ENCODE measurements at places on chromosomes 13 and 19.

GRCh38 chr19:19502808-19503602 is 12.3 kb downstream of the TSSK6 start:
- DNase-seq: no peak

DNA sequence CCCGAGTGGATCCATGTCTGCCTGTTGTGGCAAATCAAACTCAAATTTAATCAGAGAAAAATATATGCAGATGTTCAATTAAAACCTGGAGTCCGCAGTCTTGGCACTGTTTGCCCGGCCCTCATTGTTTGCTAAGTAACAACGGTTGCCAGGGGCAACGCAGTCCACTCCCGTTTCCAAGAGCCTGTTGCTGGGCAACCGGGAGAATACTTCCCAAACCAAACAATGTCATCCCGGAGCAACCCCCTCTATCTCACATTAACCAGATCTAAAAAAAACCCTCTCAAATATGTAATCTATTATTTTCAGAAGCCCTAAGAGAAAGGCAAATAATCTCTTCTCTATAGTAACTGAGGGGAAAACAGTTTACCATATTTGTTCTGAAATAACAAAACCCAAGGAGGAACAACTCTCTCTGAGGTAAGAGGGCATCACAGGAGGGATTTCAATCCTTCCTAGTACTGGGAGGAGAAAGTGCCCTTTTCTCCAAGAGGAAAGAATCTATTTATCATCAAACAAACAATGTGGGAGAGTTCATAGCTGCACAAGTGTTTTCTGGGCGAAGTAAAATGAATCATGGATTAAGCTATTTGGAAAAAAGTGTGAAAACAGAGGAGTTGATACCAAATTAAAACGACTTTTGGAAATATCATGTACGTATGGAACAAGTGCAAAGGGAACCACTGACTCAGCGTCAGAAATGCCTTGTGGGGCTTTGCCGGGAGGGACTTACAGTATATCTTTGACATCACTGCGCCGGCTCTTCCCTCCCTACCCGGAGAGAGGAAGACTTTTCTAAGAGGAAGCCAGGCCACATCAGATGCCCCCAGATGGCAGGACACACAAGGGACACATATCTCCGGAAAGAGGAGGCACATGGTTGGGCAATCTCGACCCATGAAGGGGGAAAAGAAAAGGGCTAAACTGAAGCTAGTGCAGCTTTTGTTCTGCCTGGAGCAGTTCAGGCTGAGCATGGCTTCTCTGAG is 43.3 kb downstream of the RFX2 start:
- DNase-seq: no peak

DNA sequence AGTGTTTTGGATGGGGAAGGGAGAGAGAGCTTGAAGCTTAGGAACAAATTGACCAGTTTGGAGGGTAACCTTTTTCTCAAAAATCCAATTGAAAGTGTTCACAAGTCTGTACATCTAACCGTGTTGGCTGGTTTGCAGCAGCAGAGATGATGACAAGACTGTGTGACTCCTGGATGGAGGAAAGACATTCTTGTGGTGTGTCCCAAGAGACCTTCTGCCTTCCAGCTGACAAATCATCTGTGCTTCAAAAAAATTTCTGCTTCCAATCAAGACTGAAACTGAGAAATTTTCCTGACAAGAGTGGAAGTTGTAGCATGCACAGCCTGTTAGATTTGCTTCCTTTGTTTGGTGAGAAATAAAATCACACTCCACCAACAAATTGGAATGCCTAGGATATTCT is 56.2 kb downstream of the LACC1 start:
- DNase-seq: no peak

DNA sequence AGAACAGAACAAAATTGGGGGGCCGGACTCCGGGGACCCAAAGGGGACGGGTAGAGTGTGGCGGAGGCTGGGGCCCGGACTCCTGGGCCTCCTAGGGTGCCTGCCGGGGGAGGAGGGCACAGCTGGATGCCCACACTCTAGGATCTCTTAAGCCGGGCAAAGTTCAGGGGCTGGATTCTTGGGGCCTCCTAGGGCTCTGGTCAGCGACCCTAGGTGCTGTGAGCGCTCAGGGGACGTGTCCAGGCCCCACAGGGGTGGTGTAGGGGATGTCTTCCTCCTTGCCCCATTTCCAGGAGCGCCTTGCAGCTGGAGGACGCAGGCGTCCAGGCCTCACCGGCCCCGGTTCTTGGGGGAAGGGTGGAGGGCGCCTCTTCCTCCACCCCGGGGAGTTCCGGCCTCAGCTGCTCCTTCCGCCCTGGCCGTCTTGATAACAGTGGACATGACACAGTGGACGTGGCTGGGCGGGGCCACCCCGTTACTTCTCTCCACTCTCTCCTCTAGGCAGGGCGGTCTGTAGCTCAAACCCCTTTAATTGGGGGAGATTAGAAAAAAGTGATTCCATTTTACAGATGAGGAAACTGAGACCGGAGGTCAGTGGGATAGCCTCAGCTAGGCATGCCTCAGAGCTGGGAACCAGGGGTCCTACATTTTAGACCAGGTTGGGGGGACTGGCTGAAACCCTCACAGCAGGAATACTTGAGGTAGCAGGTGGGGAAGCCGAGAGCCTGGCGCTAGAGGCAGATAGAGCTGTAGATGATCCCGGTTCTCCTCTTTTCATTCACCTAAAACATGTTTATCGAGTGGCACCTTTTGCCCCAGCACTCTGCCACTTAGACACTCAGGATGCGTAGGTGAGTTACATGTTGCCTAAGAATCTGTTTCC is 705 bp downstream of the STXBP2 start:
- DNase-seq: no peak

DNA sequence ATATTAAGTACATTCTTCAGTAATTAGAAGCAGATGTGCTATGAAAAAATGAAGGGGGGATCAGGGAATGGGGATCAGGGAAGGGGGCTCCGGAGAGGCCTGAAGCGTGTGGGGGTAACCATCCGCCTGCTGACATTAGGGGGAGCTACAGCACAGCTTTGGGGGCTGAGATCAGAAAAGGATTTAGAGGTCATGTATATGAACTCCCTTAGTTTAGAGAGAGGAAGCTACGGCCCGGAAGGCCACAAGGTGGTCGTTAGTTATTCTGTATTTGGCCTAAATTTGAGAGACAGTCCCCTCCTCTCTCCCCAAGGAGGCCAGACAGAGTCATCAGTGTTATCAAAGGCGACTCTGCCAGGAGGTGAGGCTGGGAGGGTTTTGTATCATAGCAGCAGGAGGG is 99.0 kb downstream of the TM9SF2 start:
- DNase-seq: no peak

GRCh38 chr13:113390874-113391497 is 27.1 kb upstream of the GRTP1 start:
- no peak for DNase-seq

DNA sequence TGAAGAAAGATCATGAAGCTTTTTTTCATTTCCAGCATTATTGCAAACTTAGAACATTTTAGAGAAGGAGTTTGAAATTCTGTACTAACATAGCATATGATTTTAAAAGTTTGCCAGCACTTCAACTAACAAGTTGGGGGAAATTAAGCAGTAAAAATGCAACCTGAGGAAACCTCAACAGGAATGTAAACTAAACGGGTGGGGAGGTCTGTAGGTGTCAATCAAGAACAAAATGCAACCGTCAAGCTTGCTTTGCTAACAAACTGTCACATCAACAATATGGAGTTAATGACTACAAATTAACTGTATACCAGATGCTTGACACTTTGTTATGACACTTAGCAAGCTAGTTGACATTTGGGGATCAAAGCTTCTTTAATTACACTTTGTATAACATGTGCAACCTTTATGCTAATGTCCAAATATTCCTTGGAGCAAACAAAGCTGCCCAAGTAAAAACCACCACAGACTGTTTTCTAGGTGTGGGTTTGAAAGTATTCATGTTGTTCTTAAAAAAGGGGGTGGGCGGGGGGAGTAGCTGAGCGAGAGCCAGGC is 52.1 kb downstream of the DACH1 start:
- no peak for DNase-seq

- no peak for DNase-seq
These were observed 9.7 kb upstream of the CERS1 start for GRCh38 chr19:18905513-18906236.

DNA sequence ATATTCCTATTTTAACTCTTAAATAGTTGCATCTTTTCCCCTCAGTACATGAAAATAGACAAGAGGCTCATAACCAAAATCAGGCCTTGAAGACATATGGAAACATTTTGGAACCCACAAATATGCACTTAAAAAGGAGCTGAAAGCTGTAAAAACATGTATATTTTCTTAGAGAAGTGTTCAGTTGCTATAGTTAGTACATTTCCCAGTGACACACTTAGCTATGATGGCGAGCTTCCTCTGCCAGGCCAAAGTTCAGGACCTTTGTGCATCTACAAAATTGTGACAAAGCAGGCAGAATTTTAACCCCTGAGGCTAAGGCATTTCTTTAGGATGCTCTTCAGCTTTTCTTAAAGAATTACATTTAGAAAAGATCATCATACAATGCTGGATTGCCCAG is 54.5 kb downstream of the RCBTB2 start:
- DNase-seq: no peak

DNA sequence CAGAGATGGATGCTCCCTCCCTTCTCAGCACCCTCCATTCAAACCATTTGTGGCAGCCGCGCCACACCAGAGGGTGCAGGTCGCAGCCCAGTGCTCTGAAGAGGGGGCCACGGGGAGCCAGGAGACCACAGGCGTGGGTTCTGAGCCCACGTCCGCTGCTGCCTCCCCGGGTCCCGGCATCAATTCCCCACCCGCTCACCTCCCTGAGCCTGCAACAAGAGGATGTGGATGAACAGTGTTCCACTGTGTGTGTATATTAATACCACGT is 120.1 kb upstream of the VSTM2B start:
- no peak for DNase-seq

- DNase-seq: no peak
These were observed 36.7 kb upstream of the RBM26 start for GRCh38 chr13:79442706-79443105.

DNA sequence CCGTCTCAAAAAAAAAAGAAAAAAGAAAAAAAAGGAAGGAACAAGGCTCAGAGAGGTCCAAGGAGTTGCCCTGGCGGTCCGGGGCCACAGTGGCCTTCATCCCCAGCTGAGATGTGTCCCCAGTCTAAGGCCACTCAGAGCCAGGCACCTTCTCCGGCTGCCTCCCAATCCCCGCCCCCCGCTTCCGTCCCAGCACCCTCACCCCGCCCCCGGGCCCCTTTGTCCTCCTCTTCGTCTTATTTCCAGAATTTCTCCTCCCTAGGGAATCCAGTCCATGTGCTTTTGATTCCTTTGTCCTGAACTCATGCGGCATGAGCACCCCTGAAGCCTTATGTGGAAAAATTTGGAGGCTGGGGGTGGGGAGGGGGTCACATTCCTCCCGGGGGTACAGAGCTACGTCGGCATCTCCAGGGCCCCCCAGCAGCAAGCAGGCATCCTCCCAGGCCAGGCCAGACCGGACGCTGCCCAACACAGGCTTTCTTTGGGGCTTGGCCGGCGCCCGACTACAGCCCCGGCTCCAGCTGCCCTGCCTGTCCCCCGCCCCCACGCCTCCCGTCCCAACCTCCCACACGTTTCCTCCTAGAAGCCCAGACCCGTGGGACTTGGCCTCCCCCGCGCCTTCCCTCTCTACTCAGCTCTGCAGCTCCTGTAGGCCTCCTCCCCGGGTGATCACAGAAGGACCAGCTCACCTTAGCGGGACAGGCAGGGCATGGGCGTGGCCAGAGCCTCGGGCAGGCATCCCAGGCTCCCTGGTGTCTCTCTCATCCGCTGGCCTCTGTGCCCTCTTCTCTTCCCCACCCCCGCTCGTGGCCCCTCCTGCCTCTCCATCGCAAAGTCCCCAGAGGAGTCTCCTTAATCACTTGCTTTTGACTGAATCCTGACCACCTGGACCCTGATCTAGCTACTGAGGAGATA is 17.8 kb upstream of the ADGRE5 start:
- DNase-seq: no peak

DNA sequence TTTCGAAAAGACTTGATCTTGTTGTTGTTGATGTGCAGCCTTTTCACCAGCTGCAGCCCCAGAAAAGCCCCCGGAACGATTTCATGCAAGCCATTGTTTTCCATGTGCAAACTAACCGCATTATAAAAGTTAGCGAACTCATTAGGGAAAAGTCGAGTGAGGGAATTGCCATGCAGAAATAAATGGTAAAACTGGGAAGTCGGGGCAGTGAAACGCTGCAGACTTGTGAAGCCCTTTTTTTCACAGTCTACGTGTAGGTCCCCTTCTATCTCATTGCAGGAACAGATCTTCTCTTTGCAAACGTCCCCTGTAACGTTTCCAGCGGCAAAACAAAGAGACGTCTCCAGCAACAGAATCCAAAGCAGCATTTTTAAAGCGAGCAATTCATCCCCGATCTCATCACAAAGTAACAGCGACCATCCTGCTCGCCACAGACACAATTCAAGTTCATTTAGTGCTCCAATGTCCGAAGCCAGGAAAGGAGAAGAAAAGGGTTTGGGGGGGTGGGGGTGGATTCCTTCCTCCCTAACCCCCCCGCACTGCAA is 1.1 kb downstream of the SLITRK1 start:
- no peak for DNase-seq

- DNase-seq: no peak
These were observed 56.6 kb downstream of the TBC1D4 start for GRCh38 chr13:75425216-75426009.

DNA sequence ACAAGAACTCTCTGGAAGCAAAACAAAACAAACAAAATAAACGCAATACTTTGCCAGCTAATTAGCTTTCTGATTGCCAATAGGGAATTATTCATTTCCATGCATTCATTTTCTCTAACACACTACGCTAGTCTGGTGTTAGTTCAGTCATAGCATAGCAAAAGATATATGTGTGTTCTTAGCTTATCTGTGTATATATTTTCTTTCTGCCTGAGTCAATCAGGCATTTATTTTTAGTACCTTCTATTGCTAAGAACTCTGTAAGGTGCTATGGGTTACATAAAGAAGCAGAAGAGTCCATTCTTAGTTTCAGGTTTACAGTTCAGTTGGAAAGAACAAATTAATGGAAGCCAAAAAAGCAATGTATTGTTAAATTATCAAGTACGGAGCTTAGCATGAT is 490.9 kb downstream of the KLF5 start:
- no peak for DNase-seq

DNA sequence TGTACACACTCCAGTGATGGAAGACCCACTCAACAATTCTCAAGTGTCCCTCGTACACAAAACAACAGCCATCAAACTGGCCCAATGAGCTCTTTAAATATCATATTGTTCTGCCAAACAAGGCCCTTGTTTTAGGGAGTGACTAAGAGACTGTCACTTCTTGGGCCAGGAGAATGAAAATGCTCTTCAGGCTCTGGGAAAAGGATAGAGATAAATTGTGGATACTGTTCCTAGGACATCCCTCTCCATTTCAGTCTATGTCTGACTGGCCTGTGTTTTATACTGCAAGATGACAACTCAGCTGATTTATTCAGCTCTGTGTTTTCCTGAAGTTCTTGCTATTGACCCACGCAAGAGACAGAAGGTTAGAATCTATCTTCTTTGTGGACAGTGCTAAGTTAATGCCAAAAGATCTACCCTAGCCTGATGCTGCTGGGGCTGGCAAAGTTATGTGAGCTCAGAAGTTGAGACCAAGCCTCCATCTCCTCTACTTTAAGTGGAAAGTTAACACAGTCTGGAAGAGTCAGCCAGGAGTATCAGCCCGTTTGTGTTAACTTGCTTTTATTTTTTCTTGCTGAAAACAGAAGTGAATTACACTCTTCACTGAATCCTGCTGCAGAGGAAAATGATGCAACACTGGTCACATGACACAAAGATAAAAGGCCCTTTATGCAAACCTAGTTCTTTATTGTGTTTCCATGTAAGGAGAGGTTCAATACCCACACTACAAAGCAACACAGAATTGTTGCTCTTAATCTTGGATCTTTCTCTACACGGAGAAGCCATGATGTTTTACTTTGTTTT is 14.6 kb downstream of the FRY start:
- DNase-seq: no peak
